ENCODE measurements at places on chromosomes 6 and 20.

GRCh38 chr6:42315991-42316970 lies 98.6 kb upstream of the MRPS10 start:
- peak; percentile 38 for DNase-seq

GRCh38 chr20:38900606-38901005 lies 25.6 kb upstream of the FAM83D start:
- no peak for DNase-seq

DNA sequence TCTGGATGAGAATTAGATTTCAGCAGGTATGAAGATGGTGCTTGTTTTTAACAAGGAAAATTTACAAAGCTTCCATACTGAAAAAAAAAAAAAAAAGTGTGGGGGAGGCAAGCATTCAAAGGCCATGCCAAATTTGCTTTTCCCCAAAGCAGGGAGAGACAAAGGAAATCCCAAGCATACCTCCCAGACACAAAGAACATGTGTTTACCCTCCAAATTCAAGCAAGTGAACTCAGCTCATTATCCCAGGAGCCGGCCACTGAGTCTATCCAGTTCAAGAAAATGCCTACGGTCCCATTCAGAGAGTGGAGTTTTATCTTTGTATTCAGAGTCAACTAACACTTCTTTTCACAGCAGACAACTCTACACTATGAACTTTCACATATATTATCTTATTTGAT lies 102.7 kb upstream of the ID4 start:
- DNase-seq: no peak

- no peak for DNase-seq
Measured at GRCh38 chr6:53813801-53814200, 19.0 kb downstream of the LRRC1 start.

DNA sequence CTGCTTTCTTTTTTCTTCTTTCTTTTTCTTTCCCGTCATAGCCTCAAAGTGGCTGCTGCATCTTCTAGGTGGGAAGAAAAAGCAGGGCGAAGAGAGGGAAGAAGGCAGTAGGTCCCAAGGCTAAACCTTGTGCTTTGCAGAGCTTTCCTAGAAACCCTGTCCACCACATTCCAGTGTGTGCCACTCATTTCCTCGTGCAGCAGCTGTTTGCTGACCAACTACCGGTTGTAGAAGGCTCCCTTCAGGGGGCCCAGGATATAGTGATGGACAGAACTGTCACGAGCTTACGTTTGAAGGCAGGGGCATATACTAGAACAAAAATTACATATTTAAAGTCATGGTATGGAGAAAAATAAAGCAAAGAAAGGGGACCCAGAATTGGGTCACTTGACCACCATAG lies 103.0 kb downstream of the SASH1 start:
- DNase-seq: no peak

- DNase-seq: no peak
Measured at GRCh38 chr6:13666194-13667105, 45.2 kb downstream of the RANBP9 start.
